ENCODE measurements at places on chromosomes 5 and 9.
A peak's percentile ranks its signal among the peaks of the same experiment; 100 is the strongest.

GRCh38 chr9:113462781-113463286, 693 bp upstream of the RGS3 start:
- no peak for DNase-seq

GRCh38 chr9:88746743-88747398, 211.9 kb downstream of the NXNL2 start:
- no peak for DNase-seq

DNA sequence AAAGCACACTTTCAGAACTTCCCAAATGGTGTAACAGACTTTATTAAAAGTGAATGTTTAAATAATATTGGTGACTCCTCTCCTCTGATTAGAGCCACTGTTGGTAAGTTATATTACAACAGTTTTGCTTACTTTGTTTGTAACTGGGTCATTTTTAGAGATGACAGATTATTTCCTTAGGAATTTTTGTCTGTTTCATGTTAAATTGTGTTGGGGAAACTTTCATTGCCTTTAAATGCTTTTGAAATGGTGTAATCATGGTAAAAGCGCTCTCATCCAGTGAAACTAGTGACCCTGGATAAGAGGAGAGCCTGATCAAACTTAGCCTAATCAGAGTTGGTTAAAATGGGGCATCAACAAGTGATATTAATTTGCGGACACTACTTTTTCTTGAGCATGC, 39.4 kb downstream of the TNPO1 start:
- no peak for DNase-seq

DNA sequence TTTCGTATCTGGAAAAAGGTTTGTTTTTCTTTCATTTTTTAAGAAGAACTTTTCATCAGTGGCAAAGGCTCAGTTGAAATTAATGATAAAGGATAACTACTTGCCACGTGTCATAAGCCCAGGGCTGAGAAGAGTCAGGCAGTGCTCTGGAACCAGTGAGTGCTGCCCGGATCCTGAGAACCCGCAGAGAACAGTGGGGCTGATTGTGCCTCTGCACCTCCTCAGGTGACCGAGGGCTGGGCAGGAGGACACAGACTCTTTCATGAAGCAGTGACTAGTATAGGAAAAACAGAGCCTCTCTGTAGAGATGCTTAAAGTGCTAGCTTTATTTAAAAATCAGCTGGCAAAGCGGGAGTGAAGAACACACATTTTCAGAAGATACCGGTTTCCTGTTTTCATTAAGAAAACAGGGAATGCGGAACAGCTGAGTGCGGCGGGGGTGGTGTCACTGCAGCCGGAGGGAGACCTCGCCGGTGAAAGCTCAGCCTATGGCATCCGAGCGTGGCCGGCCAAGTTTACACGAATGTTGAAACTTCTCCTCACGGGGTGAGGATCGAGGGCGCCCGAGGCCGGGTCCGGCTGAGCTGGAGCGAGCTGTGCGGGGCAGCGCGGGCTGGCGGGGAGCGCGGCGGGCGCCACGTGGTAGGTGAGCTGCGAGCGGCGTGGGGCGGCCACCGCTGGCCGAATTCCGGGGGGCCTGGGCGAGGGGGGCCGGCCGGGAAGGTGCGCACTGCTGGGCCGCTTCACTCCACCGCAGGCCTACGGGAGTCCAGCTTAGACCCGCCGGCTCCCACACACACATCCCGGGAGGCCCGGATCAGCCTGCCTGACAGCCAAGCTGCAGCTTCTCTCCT, 134.7 kb upstream of the DMRT1 start:
- DNase-seq: peak; percentile 62

GRCh38 chr5:155046591-155046990, 33.0 kb downstream of the KIF4B start:
- DNase-seq: no peak

GRCh38 chr9:91629718-91630117, 206.1 kb upstream of the NFIL3 start:
- DNase-seq: no peak

DNA sequence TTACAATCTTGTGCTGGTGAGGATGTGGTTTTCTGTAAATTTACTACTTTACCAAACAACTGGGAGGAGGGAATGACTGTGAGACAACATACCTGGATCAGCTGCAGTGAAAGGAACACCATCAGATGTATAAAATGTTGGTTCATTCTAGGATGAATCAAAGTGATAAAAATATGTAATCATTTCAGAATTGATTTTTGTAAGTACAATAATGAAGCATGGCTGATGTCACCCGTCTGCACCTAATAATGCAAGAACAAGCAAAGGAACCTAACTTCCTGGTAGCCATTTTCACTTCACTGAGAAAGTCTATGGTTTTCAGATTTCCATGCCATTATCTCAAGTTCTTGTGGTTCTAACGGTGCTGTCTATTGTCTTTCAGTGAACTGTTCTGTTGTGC, 18.7 kb upstream of the C5orf34 start:
- no peak for DNase-seq

DNA sequence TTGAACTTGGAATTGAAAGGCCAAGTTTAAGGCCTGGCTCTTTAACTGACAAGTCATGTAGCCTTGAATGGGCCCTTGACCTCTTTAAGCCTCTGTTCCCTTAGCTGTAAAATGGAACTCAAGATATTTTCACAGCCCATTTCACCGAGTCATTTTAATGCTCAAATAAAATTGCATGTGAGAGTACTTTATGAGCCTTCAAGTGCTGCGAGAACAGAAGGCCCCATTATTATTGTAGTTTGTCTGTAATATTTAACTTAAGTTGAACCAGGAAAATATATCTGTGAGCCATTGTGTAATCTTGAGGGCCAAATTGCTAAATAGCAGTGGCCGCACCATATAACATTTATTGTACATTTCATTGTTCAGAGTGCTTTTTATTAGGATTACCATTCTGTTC, 249.9 kb downstream of the NTRK2 start:
- no peak for DNase-seq

GRCh38 chr9:120393386-120394057, 186.4 kb downstream of the CDK5RAP2 start:
- peak; percentile 44 for DNase-seq

DNA sequence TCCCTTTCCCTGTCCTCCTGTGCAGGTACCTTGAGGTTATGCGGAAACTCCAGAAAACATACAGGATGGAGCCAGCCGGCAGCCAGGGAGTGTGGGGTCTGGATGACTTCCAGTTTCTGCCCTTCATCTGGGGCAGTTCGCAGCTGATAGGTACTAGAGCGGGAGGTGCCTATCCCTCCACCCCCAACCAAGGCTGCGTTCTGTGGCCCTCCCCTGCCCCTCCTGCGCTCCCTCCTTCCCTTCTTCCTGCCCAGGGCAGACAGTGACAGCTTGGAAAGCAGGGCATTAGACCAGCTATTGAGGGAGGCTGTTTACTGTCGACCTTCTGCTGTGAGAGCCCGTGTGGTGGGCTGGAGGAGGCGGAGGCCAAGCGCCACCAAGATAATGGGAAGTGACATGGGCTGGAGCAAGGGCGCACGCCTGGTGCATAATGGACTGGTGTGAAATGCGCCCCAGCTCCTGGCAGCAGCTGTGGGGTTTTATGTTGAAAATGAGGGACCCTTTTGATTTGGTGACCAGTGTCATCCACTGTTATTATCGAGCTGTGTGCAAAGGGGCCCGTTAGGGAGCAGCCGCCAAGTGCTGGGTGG, 25.3 kb downstream of the PTPA start:
- no peak for DNase-seq

- no peak for DNase-seq
These were observed 17.0 kb downstream of the MARCHF3 start for GRCh38 chr5:127013407-127013806.

- peak; percentile 81 for DNase-seq
These were observed 271.1 kb upstream of the MVB12B start for GRCh38 chr9:126055381-126055985.

GRCh38 chr5:109409844-109410388, at the start of gene PJA2:
TSS of gene PJA2 (minus strand) at chr5:109409974. CDS start at chr5:109383433, 26,541 bp downstream.
- peak; percentile 100 for DNase-seq

GRCh38 chr9:131008909-131009618, at the start of gene LAMC3:
TSS of gene LAMC3 (plus strand) at chr9:131009174. CDS start at chr9:131009215, 41 bp downstream.
- no peak for DNase-seq

- DNase-seq: no peak
These were observed 368.9 kb downstream of the CDH9 start for GRCh38 chr5:26669523-26669922.

Data from astrocyte (in vitro differentiated cells and primary cell).